ENCODE measurements at places on chromosomes 12 and 14.

DNA sequence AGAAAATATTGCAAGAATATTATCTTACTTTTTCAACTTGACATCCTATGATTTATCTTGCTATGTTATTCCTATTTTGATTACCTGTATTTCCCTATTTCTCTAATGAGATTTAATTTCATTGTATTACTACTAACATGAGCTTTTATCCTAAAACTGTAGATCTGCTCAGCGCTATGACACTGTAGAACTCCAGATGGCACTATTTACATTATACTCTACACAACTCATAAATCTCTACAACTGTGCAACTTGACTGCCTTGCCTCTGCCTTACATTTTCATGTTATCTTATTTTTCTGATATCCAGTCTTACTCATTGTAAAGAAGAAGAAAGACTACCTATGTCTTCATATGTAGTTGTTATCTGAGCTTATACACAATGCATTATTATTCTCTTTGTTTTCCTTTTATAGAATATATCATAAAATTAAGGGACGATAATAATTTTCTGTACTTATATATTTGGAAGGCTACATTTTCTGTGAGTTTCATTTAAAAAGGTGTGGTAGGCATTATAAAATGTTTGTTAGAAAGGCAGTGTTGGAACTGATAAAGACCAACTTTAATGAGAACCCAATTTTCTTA, 24.1 kb downstream of the NUP37 start:
- DNase-seq: peak; percentile 70

GRCh38 chr14:68733086-68733914, 59.6 kb downstream of the ZFP36L1 start:
- no peak for DNase-seq

DNA sequence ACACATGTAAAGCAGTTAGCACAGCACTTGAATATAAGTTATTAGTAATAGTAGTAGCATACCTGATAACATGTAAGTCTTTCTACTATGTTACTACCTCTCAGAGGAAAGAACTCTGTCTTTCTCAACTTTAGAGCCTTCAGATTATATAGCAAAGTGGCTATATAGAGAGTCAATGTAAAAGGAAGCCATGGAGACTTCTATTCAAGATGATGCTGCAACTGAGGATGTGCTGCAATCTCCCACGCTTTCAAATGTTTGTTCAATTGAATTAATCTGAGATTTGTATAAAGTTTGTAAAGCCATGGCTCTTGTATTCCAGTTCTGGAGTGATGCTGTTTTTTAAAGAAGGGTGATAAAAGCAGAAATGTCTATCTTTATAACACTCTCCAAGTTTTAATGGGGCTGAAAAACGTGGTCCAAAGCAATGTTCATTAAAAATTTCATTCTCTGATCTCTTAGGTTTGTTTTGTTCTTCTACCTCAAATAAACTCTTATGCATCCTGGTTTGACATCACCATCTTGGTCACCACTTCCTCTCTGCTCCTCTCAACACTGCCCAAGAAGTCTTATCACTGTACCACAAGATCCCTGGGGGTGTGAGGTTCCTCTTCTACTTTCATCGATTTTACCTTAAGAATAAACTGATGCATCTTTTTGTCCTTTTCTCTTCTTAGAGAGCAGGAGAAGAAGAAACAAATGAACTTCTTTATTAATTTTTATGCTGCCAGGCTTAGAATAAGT, 40.6 kb downstream of the C12orf42 start:
- peak; percentile 91 for DNase-seq

- DNase-seq: no peak
Observed at GRCh38 chr12:50788561-50788960, 24.7 kb downstream of the ATF1 start.

- DNase-seq: no peak
Observed at GRCh38 chr12:78864403-78864869, at the start of gene SYT1. Gene SYT1, plus strand, starts transcription at chr12:78864774.

- peak; percentile 82 for DNase-seq
Observed at GRCh38 chr12:9736936-9737705, 4.2 kb upstream of the CLECL1 start.

DNA sequence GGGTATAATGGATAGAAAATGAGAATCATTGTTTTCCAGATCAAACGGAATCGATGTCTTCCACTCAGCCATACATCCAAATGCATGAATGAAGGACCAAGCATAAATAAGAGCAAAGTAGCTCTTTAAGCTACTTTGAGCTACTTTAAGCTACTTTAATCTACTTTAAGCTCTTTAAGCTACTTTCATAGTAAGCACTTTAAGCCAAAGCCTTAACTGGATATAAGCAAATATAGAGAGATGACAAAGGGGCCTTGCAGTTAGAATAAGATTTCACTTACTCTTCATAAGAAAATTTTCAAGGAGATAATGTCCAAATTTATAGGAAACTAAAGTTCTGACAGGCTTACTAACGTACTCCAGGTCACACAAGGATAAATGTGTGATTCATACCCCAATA, 355.6 kb upstream of the KITLG start:
- DNase-seq: no peak

GRCh38 chr12:38883629-38884134, 21.7 kb downstream of the CPNE8 start:
- no peak for DNase-seq

DNA sequence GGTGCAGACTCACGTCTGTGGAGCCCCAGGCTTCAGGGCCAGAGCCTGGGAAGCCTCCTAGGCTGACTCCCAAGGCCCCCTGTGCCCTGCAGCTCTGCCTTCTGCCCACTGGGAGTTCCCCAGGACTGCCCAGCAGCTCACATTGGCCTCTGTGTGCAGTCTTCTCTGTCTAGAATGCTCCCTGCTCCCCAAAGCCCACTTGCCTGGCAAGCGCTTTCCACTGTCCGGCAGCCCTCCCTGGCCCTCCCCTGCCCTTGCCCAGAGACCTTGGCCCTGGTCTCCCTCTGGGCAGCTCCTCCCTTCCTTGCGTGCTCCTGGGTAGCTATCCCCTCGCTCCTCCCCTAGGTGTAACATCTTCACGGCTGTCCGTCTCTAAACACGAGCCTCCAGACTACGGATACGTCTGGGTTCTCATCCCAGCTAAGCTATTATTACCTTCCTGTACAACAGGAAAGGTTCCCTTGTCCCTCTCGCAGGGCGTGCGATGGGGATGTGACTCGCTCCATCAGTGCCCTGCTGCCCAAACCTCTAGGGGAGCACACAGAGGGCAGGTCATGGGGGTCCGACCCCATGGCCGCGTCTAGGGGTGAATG, 325.5 kb upstream of the RTL1 start:
- peak; percentile 0 for DNase-seq

DNA sequence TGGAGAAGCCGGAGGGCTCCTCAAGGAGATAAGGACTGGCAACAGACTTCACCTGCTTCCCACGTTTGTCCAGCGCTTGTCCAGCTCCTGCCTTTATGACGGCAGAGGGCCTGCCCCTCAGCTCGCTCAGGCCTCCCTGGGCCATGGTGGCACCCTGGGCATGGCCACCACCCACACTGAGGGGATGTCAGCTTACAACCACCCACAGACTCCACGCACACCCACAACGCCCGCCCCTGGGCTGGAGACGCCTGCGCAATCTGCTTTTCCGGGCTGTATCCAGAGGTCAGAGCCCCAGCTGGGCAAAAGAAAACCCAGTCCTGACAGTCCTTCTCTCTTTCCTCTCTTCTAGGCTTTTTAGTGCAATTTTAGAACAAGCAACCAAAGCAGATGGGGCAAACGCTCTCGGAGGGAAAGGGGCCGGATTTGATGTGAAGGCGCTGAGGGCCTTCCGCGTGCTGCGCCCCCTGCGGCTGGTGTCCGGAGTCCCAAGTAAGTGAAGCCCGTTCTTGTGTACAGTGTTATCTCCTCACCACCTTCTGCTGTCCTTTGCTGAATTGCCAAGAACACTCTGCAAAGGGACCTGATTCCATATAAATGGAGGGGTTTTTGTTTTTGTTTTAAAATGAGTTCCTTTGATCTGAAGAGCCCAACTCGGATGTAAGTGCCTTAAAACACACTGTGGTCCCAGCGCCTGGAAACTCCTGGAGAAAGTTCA, 337.4 kb upstream of the FKBP4 start:
- DNase-seq: no peak

DNA sequence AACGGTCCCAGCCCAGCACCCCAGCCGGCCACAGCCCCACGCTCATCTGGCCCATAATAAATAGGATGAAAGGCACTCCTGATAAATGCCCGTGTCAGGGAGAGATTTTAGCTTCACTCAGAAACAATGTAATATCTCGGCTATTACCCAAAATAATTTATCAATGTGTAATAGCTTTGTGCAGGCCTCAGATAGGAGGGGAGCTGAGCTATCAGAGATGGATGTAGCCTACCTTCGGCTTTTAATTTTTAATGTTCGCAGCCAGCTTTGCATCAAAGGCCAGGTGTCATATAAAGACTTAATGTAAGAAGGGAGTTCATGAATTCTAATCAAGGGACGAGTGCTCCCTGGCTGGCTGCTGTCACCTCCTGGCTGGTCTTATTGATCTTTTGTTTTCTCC, 171.9 kb downstream of the ESRRB start:
- no peak for DNase-seq

GRCh38 chr14:58426670-58427280, 556 bp downstream of the TIMM9 start:
- peak; percentile 85 for DNase-seq

- peak; percentile 97 for DNase-seq
Observed at GRCh38 chr12:10361084-10361483, 28.8 kb downstream of the KLRK1 start.

DNA sequence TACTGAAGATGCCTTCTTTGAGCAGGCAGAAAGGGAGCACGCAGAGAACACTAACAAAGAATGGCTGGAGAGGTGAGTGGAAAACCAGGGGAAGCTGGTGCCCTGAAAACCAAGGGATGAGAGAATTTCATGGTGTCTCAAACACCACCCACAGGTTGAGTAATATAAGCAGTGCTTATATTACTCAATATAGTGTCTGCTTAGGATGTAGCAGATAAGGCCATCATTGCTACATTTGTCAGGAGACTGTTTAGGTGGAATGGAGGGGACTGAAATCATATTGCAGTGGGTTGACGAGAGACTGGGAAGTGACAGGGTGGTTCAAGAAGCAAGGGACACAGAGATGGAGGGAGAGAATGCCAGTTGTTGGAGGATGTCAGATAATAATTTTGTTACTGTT, 20.6 kb downstream of the PKP2 start:
- DNase-seq: no peak

DNA sequence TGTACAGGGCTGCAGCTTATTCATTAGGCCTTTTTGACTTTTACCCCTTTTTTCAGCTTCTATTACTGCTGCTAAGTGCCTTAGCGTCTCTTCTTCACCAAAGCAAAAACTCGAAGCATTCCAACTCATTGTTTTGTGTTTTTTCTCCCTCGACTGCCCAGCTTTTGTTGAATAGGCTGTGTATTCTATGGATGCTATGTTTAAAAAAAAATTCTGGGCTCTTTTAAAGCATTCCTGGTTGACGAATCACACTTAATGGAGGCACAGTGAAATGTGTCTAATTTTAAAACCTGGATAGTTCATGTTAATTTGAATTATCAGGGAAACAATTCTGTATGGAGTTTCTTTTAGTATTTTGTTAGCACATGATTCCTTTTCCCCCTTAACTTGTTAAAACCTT, 29.7 kb downstream of the KTN1 start:
- DNase-seq: no peak

- peak; percentile 54 for DNase-seq
Observed at GRCh38 chr14:100640471-100641273, 53.5 kb upstream of the BEGAIN start.

- DNase-seq: no peak
Observed at GRCh38 chr12:4420138-4420670, 25.4 kb downstream of the FGF6 start.

DNA sequence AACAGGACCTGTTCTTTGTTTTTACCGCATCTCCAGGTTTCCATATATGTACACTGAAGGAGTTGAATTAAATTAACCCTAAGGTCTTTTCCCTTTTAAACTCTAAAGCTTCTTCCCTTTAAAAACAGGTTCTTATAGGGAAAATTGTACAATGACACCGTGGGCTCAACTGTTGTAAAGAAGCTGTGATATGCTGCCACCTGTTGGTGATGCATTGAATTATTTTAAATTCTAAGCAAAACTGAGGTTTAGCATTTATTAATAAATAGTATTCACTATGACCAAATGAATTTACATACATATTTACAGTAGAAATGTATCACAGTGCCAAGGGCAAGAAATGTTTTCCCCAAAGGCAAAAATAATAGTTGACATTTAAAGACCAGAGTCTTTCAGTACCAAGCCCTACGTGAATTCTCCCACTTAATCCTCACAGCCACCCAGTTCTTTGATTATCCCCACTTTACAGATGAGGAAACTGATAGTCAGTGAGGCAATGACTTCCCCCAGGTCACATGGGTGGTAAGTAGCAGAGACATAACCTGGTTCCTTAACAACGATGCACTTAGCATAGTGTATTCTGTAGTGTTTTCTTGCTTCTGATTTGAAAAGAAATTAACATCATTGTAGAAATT, 35.7 kb upstream of the TMEM263 start:
- peak; percentile 62 for DNase-seq
